ENCODE measurements at places on chromosomes 16 and 17.
A peak's percentile ranks its signal among the peaks of the same experiment; 100 is the strongest.

DNA sequence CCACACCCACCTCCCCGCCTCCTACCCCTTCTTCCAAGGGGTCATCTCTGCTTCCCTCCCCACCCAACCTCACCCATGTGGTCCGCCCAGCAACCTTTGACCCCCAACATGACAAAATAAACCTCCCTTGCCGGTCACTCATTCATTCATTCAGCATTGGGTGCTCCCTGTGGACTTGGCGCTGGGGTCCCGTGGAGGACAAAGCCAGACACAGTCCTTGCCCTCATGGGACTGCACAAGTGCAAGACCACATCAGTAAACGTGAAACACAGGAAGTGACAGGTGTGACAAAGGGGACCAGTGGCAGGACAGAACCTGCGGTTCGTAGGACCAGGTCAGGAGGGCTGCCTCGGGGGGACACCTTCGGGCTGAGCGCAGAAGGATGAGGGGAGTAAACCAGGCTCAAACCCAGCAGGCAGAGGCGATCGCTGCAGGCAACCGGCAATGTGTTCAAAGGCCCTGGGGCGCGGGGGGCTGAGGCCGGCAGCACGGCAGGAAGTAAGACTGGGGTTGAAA lies 185.4 kb downstream of the SEC14L1 start:
- no peak for DNase-seq

GRCh38 chr17:72560303-72561247 lies 439.8 kb downstream of the SOX9 start:
- peak; percentile 45 for DNase-seq

GRCh38 chr16:85398688-85399582 lies 214.2 kb upstream of the GSE1 start:
- DNase-seq, result no peak

DNA sequence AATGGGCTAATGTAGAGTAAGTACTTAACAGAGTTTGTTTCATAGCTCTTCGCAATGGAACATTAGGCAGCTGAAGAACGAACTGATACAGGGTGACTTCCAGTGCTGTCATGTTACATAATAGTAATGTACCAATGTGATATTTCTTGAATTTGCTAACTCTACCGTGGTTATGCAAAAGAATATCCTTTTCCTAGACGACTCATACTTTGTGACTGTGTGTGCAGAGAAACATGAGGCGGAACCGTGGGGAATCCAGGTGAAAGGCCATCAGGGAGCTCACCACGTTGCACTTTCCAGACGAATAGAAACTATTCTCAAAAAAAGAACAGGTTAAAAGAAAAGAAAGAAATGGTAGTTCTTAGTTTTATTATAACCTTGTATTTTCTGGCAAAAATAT lies 13.2 kb downstream of the NOB1 start:
- DNase-seq, result no peak

- DNase-seq, result no peak
Observed at GRCh38 chr16:68281368-68282063, 17.2 kb downstream of the SLC7A6 start.

- no peak for DNase-seq
Observed at GRCh38 chr17:30549864-30550511, 72.8 kb downstream of the GOSR1 start.

- DNase-seq, result no peak
Observed at GRCh38 chr16:1150511-1150982, 2.4 kb upstream of the CACNA1H start.

DNA sequence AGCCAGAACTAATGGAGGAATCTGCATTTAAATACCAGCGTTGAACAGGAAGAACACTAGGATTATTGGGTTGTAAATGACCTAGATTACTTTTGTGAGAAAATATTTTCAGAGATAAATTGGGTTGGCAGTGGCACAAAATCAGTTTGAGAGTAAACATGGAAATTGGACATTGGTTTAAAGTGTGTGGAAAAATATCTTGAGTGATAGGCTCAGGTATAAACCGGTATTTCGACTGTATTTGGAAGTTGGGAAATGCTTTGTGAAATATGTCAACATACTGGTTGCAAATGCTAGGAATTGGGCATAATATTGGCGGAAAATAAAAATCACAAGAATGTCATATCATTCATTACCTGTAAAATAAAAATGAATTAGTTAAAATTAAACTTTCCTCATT lies 15.1 kb downstream of the PRKAR1A start:
- DNase-seq, result no peak

GRCh38 chr16:68298312-68298711 lies 12.4 kb downstream of the SLC7A6OS start:
- no peak for DNase-seq

DNA sequence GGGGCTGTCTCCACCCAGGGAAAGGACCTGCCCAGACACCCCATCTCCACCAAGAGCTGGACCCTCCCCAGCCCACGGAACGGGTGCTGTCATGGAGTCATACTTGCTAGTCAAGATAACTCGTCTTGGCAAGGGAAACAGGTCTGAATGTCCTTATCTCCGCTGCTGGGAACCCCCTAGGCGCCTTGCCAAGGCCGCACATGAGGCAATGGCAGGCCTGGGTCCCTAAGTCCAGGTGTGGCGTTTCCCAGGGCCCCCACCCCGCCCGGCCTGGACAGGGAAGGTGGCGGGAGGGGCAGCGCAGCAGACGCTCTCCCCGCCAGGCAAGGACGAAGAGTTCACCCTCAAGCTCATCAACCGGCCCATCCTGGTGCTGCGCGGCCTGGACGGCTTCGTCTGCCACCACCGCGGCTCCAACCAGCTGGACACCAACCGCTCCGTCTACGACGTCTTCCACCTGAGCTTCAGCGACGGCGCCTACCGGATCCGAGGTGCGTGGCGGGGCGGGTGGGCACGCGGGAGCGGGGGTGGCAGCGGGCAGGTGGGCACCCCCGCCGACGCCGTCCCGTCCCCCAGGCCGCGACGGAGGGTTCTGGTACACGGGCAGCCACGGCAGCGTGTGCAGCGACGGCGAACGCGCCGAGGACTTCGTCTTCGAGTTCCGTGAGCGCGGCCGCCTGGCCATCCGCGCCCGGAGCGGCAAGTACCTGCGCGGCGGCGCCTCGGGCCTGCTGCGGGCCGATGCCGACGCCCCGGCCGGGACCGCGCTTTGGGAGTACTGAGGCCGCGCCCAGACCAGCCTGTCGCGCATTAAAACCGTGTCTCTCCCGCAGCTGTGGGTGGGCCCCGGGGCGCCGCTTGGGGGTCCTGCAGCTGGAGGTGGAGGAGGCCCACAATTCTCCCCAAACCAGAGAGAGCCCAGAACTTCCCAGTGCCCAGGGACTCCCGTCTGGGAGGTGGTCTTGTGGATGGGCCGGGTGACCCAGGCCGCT lies 8.4 kb downstream of the FSCN2 start:
- no peak for DNase-seq

DNA sequence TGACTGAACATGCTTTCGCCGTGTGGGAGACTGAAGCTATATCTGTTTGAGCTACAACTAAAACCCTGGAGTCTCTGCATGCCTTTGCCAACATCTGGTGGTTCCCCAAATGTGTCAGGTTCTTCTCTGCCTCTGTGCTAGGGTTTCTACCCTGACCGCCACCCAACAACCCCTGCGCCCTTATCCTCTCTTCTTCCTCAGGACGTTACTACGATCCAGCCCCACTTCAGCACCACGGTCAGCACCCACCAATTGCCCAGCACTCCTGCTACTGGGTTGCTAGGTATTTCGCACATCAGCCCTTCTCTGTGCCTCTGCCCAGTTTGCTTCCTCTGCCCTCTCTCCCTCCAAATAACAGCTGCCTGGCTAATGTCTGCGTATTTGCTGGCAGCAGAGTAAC lies 106.3 kb upstream of the HSBP1 start:
- DNase-seq, result no peak

GRCh38 chr17:18117533-18117932 lies 9.0 kb downstream of the MYO15A start:
- no peak for DNase-seq

GRCh38 chr16:87451563-87452210 lies 41.1 kb downstream of the ZCCHC14 start:
- no peak for DNase-seq

DNA sequence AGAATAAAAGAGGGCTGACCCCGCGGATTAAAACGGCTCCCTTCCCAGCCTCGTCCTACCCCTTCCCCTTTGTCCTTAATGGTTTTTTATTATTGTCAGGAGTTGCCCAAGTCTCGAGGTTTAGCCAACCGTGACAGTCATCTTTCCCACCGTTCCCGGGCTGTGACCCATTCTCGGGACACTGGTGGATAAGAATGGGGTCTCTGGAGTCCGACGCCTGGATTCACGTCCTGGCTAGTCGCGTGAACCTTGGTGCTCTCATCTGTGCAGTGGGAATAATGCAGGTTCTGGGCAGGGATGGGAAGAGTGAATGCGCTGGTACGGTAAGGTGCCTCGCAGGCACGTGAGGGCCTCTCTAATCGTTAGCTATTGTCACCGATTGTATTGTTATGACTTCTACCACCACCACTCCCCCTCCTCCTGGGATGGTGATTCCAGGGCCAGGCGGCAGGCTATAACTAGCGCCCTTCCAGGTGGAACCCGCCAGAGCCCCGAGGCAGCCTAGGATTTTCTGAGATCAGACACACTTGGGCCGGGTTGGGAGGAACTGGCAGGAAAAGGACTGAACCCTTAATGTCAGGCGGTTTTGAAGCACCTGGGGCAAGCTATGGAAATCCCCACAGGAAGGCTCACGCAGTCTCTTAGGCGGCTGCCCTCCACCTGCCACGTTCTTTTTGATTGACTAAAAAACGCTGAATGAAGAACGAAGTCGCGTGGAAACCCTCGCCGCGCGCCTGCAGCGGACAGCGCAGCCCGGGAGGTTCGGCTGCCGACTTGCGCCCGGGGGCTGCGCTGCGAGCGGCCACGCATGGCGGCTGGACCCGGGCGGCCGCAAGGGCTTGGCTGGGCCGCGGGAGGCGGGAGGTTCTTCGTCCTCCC lies 2.7 kb downstream of the HS3ST3B1 start:
- DNase-seq, result no peak

Data from NCI-H2081 treated with DMSO at 0.1 percent for 48 hours (cell line).